ENCODE measurements at places on chromosomes 3 and 15.

DNA sequence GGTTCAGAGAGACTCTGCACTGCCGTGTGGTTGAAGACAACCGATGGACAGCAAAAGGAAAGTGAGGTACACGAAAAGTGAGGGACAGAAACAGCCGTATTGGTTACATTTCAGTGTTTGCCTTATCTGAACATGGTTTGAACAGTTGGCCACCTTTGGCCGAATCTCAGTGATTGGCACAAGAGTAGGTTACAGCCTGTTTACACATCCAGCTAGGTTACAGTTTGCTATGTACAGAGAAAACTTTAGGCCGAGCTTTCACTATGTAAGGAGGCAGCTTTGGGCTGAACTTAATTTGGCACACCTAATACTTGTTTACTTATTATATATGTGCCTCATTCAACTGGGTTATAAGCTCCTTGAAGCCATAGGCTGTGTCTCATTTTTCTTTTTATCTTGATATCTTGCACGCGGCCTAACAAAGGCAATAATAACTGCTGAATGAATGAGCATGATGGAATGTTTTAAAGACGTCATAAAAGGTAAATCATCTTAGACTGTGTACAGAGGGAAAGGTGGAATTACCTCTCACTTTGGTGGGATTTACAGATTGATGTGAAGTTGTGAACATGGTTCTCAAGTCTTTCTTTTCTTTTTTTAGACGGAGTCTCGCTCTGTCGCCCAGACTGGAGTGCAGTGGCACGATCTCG lies 17.2 kb upstream of the GREM1 start:
- DNase-seq: no peak

DNA sequence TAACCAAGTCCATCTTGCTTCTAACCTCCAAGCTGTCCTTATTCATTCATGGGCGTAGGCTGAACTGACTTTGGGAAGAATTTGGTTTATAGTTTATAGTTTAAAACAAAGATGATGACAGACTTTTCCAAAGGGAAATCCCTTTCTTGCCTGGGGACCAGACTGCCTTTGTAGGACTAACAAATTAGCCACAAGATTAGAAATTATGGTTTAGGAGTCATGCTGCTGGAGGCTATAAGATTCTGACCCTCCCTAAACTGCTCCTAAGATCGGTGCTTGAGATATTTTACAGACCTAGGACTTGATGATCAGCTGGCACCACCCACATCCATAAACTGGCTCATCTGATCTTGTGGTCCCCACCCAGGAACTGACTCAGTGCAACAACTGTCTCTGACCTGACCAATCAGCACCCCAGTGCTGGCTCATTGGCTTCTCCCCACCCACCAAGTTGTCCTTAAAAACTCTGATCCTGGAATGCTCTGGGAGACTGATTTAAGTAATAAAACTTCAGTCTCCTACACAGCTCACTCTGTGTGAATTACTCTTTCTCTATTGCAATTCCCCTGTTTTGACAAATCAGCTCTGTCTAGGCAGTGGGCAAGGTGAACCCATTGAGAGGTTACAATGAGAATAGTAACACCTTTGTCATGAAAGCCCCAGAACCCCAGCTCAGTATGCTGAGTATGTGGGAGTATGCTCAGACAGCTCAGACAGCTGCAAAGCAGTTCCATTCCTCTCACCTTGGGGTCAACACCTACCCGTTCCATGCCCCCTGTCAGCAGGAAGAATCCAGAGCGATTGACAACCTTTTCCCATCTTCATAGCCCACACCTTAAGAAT lies 51.6 kb upstream of the C15orf39 start:
- no peak for DNase-seq

DNA sequence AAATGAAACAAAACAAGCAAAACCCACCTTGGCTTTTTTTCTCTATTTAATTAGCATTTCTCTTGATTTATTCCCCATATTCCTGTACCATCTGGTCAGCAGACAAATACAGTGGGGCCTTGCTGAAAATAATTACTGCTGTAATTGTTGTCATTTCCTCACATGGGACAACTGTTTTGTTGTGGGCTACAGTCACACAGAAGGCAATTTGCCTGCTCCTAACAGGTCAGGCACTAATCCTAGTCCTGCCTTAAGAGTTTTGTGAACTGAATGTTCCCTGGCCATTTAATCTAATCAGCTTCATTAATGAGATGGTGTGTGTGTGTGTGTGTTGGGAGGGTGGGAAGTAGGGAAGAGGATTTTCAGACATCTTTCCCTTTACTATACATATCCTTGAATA lies 11.6 kb downstream of the TRPC1 start:
- DNase-seq: no peak

- no peak for DNase-seq
Measured at GRCh38 chr15:29062179-29062591, 176.4 kb downstream of the APBA2 start.

DNA sequence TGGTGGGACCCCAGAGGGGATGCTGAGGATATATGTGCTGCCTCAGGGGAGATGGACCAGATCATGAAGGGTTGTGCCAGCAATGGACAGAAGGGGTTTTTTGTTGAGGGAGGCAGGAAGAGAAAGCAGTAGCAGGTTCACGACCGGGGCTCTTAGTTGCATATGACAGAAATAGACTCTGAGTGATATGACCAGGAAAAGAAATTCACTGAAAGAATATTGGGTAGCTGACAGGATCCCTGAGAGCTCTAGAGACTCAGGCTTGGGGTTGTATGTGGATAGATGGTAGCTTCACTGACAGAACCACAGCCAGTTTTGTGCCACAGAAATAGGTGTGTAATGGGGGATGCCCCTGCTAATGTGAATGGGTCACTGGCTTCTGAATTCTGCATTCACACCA lies 241.6 kb downstream of the ZNF621 start:
- no peak for DNase-seq

DNA sequence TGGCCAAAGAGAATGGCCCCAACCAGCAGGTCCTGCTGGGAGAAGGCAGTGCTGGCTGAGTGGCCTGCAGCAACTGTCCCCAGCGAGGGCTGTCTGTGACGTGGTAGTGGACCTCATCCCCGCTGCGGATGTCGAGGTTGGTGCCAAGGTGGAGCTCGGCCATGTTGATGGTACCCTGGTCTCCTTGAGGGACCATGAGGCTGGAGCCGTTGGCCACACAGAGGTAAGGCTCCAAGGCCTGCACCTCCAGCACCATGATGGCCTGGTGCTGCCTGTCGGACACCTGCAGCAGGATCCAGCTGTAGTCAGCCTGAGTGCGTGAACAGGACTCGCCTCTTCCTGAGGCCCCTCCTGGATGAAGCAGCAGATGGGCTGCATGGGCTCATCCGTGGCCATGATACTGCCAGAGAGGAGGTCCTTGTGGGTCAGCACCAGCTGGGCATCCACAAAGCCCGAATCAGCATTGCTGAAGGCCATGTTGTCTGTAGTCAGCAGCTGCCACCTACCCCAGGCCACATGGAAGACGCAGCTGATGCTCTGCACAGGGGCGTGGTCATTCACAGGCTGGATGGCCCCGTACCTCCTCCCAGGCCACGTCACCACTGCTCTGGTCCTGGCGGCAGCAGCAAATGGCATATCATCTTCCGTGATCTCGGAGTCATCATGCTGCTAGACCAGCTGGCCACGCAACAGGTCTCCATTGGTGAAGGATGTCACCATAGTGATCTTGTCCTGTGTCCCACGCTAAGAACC lies 167.5 kb downstream of the GOLGA6L4 start:
- no peak for DNase-seq

GRCh38 chr15:89632563-89633430 lies 22.5 kb downstream of the KIF7 start:
- no peak for DNase-seq

DNA sequence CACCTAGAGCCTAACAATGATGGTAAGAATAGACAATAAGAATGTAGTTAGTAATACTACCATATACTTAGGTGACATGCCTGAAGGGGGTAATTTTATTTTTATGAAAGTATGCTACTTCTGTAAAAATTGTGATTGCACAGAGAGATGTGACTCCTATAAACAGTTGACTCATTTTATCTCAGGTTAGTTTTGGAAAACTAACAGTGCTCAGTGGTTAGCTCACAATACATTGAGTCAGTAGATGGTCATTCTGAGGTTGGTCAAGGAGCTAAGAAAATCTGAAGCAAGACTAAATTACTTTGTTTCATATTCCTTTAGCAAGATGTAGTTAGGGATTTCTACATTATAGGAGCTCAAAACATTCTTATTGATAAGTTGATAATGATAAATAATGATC lies 271.0 kb downstream of the EDEM1 start:
- no peak for DNase-seq

DNA sequence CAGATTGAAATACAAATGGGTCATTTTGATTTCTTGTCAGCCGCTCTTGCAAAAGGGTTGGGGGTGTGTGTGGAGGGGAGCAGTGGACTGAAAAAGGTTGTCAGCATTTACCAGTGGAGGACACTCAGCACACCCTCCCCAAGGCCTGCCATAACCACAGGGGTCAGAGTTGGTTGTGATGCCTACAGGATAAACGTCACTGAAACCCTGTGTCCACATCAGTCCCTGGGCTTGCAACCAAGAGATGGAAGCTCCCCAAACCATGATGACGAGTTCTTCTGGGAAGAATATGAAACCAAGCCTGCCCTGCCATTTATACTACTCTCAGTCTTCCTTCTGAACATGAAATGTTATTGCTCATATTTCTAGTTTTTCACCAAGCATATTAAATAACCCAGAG lies 54.0 kb upstream of the UMPS start:
- no peak for DNase-seq

- no peak for DNase-seq
Measured at GRCh38 chr3:178562947-178563232, 26.7 kb downstream of the KCNMB2 start.

DNA sequence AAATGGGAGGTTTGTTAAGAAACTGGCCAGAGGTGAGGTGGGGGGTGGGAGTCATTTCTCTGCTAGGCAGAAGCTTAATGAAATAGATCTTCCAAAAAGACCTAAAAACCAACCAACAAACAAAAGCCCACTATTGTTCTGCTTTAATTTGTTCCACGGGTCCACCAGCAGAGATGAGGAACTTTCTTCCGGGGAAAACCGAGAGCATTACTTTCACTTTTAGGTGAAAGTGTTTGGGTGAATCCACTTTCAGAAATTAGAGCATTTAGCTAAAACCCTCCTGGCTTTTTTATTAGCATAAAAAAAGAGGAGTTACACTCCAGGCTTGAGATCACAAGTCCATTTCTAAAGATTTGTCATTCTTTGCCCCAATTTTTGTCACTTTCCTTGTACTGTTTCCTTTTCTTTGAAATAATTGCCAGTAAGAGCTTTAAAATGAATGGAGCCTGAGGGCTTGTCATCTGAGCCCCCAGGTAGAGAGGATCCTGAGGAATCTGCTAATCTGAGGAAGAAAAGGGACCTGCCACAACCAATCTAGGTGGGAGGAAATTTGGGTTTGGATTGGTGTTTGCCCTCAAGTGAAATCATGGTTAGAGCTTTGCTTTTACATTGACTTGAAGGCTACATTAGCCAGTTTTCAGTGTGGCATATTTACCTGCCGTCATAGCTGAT lies 667.6 kb downstream of the NAALADL2 start:
- no peak for DNase-seq

GRCh38 chr3:197028728-197029510 lies 698 bp downstream of the MELTF start:
- no peak for DNase-seq

GRCh38 chr3:118101891-118102290 lies 932.8 kb downstream of the IGSF11 start:
- DNase-seq: no peak

GRCh38 chr15:28944696-28945300 lies 59.0 kb downstream of the APBA2 start:
- no peak for DNase-seq

GRCh38 chr3:131526801-131527347 lies 24.1 kb upstream of the MRPL3 start:
- DNase-seq: peak; percentile 63

GRCh38 chr15:57358571-57358970 lies 17.7 kb upstream of the CGNL1 start:
- DNase-seq: no peak

- DNase-seq: peak; percentile 15
Measured at GRCh38 chr3:133763797-133764683, 17.8 kb downstream of the TF start.

DNA sequence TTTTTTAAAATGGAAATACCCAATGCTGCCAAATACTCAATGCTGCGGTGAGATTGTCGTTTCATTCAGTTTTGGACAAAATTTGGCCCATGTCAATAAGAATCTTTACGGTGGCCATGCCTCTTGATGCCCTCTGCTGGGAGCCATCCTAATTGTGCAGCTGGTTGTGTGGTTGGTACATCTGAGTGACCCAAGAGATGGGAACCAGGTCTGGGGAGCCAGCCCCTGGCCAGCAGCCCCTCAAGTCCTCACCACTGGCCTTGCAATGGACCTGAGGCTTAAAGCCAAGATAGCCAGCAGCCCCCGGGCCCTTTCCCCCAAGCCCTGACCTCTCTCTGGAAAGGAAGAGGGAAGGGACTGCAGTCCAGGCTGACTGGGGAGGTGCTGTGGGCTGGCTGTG lies 36.4 kb upstream of the ESYT3 start:
- no peak for DNase-seq

DNA sequence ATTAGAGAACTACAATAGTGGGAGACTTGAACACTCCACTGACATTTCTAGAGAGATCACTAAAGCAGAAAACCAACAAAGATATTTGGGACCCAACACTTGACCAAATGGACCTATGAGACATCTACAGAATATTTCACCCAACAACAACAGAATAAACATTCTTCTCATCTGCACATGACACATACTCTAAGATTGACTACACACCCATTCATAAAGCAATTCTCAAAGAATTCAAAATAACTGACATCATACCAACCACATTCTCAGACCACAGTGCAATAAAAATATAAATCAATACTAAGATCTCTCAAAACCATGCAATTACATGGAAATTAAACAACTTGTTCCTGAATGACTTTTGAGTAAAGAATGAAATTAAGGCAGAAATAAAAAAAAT lies 473.7 kb downstream of the LPP start:
- no peak for DNase-seq

DNA sequence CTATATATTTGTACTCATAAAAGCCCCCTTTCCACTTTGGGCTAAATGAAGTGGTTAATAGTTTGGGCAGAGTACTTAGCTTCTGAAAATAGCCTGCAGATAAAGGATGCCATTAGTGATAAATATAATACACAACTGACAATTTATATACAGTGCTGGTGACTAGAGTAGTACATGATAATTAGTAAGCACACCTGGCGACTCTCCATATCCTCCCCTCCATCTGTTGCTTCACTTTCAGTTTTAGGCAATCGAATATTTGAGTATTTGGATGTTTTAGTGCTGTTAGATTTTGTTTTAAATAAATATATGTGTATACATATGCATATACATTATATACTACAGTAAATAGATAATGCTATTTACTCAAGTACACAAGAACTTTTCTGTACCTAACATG lies 35.9 kb upstream of the CHMP2B start:
- no peak for DNase-seq

GRCh38 chr3:124084022-124084881 lies 92.3 kb upstream of the ROPN1 start:
- no peak for DNase-seq

DNA sequence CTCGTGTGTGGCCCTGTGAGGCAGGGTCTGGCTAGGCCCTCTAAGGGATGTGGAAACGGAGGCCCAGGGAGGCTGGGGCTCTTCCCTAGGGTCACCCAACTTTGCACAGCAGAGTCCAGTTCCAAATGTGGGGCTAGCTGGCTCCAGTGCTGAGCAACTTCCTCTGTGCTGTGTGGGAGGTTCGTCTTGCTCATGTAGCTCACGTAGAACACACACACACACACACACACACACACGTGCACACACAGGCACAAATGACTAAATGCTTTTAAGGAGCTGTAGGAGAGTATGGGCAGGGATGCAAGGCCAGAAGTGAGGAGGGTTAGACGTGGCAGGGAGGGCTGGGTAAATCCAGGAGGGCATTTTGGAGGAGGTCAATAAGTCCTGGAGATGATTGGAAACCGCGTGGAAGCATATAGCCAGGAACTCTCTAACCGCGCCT lies 213.8 kb downstream of the RPLP1 start:
- DNase-seq: no peak

Measured in left renal cortex interstitium (tissue), 4 donors.